Upper lobe of left lung (tissue), 6 donors: ENCODE measurements at places on chromosomes 12 and 14. TPM values are rescaled to one million over a fixed set of nuclear protein-coding genes. Genes with fewer than 3 reads are reported as not detected.

- H3K4me1 ChIP-seq, result peaks cover 26% of the 10 kb centered on the region
- H3K4me3 ChIP-seq, result no peak overlapping the region
- DNase-seq, result no peak
- H3K36me3 ChIP-seq, result no peaks in the 10 kb centered on the region
- H3K27me3 ChIP-seq, result no peaks in the 10 kb centered on the region
These were observed 82.3 kb downstream of the CHGA start for GRCh38 chr14:93005135-93005813.

GRCh38 chr12:96366381-96366654 is 33.9 kb downstream of the CDK17 start:
- no peak overlapping the region for H3K4me3 ChIP-seq
- peaks cover 42% of the 10 kb centered on the region for H3K4me1 ChIP-seq
- H3K27me3 ChIP-seq, result no peaks in the 10 kb centered on the region
- DNase-seq, result no peak

GRCh38 chr12:4562034-4562657 is at the start of gene DYRK4:
Gene DYRK4 (plus strand): TSS chr12:4562208. CDS start chr12:4562246, 38 bp downstream.
- DNase-seq, result peak; percentile 87
- no peaks in the 10 kb centered on the region for H3K36me3 ChIP-seq
- H3K27me3 ChIP-seq, result no peaks in the 10 kb centered on the region
- H3K4me3 ChIP-seq, result peak within 1 kb of the TSS; percentile 44
- peak within 1 kb of the TSS; percentile 57 for H3K27ac ChIP-seq

- no peak for DNase-seq
- no peaks in the 10 kb centered on the region for H3K27me3 ChIP-seq
- no peak overlapping the region for H3K4me3 ChIP-seq
- no peaks in the 10 kb centered on the region for H3K4me1 ChIP-seq
These were observed 508.5 kb downstream of the FOXG1 start for GRCh38 chr14:29274890-29275596.

DNA sequence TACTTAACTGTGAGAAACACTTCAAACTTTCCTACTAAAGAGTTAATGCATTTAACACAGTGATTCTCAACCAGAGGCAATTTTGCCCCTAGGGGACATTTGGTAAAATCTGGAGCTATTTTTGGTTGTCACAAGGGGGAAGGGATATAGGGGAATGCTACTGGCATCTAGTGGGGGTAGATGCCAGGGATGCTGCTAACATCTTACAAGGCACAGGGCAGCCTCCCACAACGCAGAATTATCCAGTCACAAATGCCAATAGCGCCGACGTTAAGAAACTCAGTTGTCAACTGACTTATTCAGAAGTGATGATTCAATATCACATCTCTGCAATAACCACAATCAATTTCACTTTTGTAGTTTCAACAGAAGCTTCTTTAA is 2.0 kb downstream of the EEA1 start:
- H3K27ac ChIP-seq, result peak overlapping the region; percentile 99
- DNase-seq, result no peak
- peaks cover 18% of the 10 kb centered on the region for H3K4me1 ChIP-seq
- no peaks in the 10 kb centered on the region for H3K36me3 ChIP-seq

DNA sequence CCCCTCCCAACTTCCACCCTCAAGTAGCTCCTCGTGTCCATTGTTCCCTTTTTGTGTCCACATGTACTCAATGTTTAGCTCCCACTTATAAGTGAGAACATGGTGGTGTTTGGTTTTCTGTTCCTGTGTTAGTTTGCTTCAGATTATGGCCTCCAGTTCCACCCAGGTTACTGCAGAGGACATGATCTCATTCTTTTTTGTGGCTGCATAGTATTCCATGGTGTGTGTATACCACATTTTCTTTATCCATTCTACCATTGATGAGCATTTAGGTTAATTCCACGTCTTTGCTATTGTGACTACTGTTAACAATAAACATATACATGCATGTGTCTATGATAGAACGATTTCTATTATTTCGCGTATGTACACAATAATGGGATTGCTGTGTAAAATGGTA is 362.6 kb downstream of the TMTC2 start:
- DNase-seq, result no peak
- no peak overlapping the region for H3K27ac ChIP-seq
- H3K4me1 ChIP-seq, result no peaks in the 10 kb centered on the region
- peaks cover 4% of the 10 kb centered on the region for H3K36me3 ChIP-seq
- no peak overlapping the region for H3K4me3 ChIP-seq

DNA sequence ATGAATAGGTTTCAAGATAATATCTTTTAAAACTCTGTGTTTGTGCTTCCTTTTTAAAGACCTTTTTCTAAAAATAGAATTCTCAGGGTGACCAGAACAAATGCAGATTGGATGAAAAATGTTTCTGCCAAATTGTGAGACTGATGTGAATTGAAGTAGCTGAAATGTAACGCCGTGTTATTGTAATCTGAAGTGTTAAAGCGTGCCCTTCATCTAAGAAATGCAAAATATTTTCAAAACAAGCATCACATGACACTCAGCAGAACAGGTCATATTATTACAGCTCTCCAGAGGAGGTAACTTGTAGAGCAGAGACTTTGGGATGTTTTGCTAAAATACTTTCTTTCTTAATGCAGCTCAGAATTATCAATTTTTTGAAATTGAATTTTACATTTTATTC is 90.0 kb upstream of the PLEKHA5 start:
- H3K27me3 ChIP-seq, result no peaks in the 10 kb centered on the region
- H3K27ac ChIP-seq, result peak overlapping the region; percentile 9
- no peak overlapping the region for H3K4me3 ChIP-seq

DNA sequence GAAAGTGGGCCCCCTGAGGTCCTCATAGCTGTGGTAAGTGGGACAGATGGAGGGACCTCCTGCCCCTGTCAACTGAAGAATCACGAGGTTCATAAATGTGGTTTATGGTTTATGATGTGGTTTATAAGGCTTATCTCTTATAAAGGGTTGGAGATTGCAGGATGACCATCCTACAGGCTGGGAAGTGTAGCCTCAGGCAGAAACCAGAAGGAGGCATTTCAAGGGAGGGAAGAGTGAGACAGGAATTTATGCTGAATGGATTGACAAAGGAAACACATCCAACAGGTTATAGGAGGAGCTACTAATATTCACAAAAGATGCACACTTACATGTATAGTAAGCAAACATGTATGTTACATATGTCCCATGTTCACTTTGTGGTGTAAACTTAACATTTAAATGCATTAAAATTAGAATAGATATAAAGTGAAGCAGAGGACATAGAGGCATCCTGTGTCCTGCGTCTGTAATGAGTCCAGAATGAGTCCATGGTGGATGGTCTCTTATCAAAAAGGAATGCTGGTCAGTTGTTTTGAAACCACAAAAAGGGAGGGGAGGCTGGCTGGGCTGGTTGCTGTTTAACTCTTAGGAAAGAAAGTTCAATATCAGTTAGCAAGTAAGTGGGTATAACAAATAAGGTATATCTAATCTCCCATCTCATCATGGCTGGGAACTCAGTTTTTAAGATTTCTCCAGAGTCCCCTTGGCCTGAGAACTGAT is 149.0 kb upstream of the RMST start:
- DNase-seq, result no peak
- H3K4me3 ChIP-seq, result no peak overlapping the region
- H3K4me1 ChIP-seq, result no peaks in the 10 kb centered on the region

- DNase-seq, result peak; percentile 64
- H3K4me3 ChIP-seq, result no peak overlapping the region
- no peaks in the 10 kb centered on the region for H3K27me3 ChIP-seq
- peaks cover 15% of the 10 kb centered on the region for H3K4me1 ChIP-seq
- no peaks in the 10 kb centered on the region for H3K36me3 ChIP-seq
These were observed 2.7 kb upstream of the TRAF3 start for GRCh38 chr14:102774391-102775153.

DNA sequence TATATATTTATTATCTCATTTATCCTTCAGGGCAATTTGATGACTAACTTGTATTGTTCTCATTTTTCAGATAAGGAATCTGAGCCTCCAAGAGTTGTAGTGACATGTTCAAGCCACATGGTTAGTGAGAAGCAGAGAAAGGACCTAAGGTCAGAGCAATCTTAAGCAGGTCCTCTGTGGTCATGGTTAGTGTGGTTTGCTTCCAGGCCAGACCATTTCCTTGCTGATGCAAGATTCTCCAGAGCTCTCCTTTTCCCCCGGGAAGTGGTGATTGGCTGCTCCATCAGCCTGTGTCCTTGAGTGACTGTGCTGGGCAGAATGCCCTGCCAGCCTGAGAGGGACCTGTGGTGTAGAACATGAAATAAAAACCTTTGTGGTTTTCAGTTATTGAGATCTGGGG is 141.3 kb downstream of the KTN1 start:
- H3K4me3 ChIP-seq, result no peak overlapping the region
- H3K27me3 ChIP-seq, result no peaks in the 10 kb centered on the region
- no peak for DNase-seq
- H3K36me3 ChIP-seq, result no peaks in the 10 kb centered on the region
- H3K4me1 ChIP-seq, result no peaks in the 10 kb centered on the region

DNA sequence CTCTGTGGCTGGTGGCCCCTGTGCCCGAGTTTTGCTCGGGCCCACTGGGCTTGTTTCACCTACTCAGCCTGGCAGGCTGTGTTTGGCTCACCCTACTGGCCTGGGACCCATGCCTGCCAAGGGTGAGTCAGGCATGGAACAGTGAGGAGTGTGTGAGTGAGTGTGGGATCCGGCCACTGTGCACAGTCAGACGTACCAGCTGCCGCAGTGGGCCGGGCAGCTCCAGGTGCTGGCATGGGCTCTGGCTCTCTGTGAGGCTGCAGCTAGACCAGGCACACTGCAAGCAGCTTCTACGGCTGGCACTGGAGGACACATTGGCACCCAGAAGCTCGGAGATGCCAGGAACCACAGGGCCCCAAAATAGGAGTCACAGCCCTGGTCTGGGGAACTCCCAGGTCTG is 40.6 kb downstream of the HSD17B6 start:
- H3K27me3 ChIP-seq, result no peaks in the 10 kb centered on the region
- no peaks in the 10 kb centered on the region for H3K36me3 ChIP-seq
- H3K4me1 ChIP-seq, result peaks cover 5% of the 10 kb centered on the region
- no peak overlapping the region for H3K27ac ChIP-seq

DNA sequence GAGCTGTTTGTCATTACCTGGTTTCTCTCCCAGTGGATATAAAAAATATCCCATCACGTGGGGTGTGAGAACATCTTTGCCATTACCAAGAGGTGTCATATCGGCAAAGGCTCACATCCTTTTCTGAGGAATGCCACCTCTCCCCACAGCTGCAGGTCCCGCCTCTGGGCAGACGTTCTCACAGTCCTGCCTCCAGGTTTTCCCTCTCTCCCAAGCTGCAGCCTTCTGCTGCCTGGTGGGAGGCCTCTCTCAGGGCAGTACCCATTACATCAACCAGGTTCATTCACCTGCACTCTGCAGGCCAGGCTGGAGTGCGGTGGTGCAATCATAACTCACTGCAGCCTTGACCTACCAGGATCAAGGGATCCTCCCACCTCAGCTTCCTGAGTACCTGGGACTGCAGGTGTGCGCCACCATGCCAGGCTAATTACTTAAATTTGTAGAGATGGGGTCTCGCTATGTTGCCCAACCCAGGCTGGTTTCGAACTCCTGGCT is 15.0 kb upstream of the TMEM119 start:
- H3K36me3 ChIP-seq, result no peaks in the 10 kb centered on the region
- peak overlapping the region; percentile 12 for H3K27ac ChIP-seq
- H3K4me3 ChIP-seq, result no peak overlapping the region
- peaks cover 36% of the 10 kb centered on the region for H3K4me1 ChIP-seq
- DNase-seq, result no peak
- H3K27me3 ChIP-seq, result no peaks in the 10 kb centered on the region

The KRT80 gene
- 15.2 TPM for total RNA-seq

The NYNRIN gene
- 18.7 TPM for total RNA-seq

The LBHD2 gene
- not detected for total RNA-seq

The APOF gene
- 0.20 TPM for total RNA-seq

The EIF2S3B gene
- 0.30 TPM for total RNA-seq
